ACHN (cell line): ENCODE measurements at places on chromosomes 12 and 14.

GRCh38 chr12:88300931-88301330 lies 158.8 kb downstream of the TMTC3 start:
- no peak for DNase-seq

- no peak for DNase-seq
Measured at GRCh38 chr14:79057333-79057732, 887.2 kb downstream of the NRXN3 start.

DNA sequence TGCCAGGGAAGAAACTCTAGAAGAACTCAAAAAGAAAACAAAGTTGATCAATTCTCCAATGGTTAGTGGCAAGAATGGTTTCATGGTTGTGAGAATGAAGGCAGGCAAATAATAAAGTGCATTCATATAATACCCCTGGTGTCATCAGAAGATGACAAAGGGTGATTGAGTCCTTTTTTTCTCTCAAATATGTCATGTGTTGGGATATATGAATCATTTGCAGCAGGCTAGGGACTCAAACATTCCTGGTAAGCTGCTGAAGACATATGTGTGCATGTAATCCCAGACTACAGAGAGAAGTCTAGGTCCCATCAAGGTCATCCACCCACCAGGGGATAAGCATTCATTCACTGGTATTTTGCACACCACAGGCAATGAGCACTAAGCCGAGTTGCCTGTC lies 82.4 kb upstream of the MYF6 start:
- DNase-seq: no peak

DNA sequence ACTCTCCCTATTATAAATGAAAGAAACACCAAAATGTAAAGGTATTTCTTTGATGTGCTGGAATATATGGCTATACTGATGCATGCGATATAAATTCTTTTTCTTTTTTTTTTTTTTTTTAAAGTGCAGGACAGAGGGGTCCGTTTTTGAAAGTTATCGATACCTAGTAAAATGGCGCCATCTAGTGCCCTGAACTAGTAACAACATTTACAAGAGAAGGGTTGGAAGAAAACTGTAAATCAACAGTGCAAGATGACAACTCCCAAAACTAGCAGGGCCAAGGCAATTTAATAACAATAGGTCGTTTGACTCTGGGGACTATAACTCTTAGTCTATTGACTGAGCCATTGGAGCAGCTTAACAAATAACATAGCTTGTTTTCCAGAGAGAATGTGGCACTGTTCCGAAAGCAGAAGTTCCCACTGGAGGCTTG lies 137.7 kb downstream of the SPTSSA start:
- peak; percentile 21 for DNase-seq

DNA sequence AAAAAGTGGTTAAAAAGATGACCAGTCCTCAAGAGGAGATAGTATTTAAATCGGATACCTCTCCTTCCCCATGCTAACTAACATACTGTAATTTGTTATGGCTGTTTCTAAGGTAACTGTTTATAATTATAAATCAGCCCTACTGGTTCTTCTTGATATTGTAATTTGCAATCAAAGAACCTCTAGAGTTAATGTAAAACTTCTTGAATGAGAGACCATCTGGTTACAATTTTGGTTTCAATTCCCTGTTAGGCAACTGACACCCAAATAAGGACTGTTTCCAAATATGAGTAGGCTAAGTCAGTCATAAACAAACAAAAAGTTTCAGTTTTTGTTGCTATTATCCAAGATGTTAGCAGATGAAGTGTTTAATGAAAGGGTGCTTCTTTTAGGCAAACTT lies 120.2 kb upstream of the DNM1L start:
- no peak for DNase-seq
